Lung (tissue), 17 donors: ENCODE measurements at places on chromosomes 12 and 14. TPM values are rescaled to one million over a fixed set of nuclear protein-coding genes. Genes with fewer than 3 reads are reported as not detected.

DNA sequence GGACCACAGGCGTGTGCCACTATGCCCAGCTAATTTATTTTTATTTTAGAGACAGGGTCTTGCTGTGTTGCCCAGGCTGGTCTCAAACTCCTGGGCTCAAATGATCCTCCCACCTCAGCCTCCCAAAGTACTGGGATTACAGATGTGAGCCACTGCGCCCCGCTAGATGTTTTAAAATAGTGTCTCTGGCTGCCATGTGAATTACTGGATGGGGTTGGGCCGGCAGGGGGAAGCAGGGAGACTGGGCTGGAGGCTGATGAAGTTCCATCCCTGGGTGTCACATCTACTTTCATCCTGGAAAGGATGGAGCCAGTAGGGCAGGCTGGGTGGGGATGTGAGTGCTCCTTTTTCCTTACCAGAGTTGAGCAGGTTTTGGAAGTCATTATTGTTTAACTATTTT is 46.1 kb downstream of the DNAH10 start:
- H3K27me3 ChIP-seq: no peaks in the 10 kb centered on the region
- DNase-seq: no peak
- no peaks in the 10 kb centered on the region for H3K4me1 ChIP-seq
- no peak overlapping the region for H3K4me3 ChIP-seq

DNA sequence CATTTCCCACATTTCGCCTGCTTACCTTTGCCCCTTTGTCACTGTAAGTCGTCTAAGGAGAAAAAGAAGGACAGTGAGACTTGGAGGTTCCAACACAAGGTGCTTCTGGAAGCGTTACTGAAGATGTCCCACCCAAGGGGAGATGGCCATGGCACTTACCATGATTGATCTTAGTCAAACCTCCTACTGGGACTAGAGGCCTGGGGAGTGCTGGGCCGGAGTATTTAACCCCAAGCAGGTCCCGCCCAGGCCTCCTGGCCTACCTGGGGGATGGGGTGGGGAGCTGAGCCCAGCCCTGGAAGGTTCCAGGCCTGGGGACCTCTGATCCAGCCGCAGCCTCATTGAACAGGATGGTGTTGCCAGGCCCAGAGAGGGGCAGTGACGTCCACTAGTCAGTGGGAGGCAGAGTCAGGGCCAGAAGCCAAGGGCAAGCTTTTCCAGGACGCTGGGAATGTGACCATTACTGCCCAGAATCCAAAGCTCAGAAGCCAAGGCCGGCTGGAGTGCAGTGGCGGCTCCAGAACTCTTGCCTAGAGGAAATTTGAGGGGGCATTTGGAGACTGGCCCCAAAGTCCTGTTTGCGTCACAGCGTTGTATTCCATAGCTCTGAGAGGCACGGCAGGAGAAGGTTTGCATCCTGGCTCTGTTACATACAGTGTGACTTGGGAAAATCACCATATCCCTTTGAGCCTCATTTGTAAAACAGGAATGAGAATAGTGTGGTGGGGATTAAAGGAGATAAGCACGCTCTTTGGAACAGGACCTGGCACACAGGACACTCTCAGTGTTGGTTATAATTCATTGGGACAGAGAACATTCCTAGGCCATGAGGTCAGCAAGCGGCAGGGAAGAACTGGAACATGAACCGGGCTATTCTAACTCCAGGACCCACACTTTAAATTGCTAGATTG is at the start of gene HPD:
HPD (minus strand) TSS at position 198 of the 911 bp plus-strand sequence; CDS start at position 162, 36 bp downstream.
- peak; percentile 48 for DNase-seq
- peak within 1 kb of the TSS; percentile 73 for H3K27ac ChIP-seq
- H3K36me3 ChIP-seq: no peaks in the 10 kb centered on the region
- no peaks in the 10 kb centered on the region for H3K27me3 ChIP-seq
- peaks cover 6% of the 10 kb centered on the region for H3K4me1 ChIP-seq

GRCh38 chr14:72416892-72417291 is 477.0 kb downstream of the DPF3 start:
- no peak overlapping the region for H3K4me3 ChIP-seq
- no peaks in the 10 kb centered on the region for H3K27me3 ChIP-seq
- peaks cover 5% of the 10 kb centered on the region for H3K4me1 ChIP-seq
- no peaks in the 10 kb centered on the region for H3K36me3 ChIP-seq
- no peak overlapping the region for H3K27ac ChIP-seq

DNA sequence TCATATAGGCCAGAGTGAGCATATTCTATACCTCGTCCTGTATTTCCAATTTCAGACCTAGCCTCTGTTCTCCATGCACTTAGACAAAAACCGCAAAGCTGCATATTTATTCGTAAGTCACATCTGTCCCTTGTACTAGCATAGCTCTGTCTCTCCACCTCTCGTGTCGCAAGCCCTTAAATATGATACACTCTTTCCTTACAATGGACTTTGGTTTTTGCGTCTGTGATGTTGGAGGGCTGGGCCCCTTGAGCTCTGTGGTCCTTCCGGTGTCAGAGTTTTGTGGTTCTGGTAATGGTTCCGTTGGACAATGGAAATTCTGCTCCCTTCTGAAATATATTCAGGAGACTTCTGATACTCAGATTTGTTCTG is 11.3 kb downstream of the PRKCH start:
- H3K4me3 ChIP-seq: no peak overlapping the region
- no peaks in the 10 kb centered on the region for H3K36me3 ChIP-seq
- H3K27ac ChIP-seq: no peak overlapping the region
- no peaks in the 10 kb centered on the region for H3K27me3 ChIP-seq
- no peak for DNase-seq

GRCh38 chr14:92973261-92973797 is 50.4 kb downstream of the CHGA start:
- peaks cover 5% of the 10 kb centered on the region for H3K36me3 ChIP-seq
- H3K4me3 ChIP-seq: no peak overlapping the region
- no peaks in the 10 kb centered on the region for H3K27me3 ChIP-seq
- H3K27ac ChIP-seq: peak overlapping the region; percentile 93
- H3K4me1 ChIP-seq: no peaks in the 10 kb centered on the region
- DNase-seq: peak; percentile 31

Gene KRT71
- total RNA-seq: not detected

Gene LRTM2
- total RNA-seq: not detected

Gene DHRS2
- total RNA-seq: 0.17 TPM

Gene IFNG-AS1
- 0.31 TPM for total RNA-seq
